ENCODE measurements at places on chromosomes 2 and 18. TPM values are rescaled to one million over a fixed set of nuclear protein-coding genes. Genes with fewer than 3 reads are reported as not detected.

Gene ACADL
- total RNA-seq: 3.9 TPM

Gene ICA1L
- total RNA-seq: 21.7 TPM

Gene VIT
- 13.2 TPM for total RNA-seq

Gene IHH
- total RNA-seq: not detected

Gene TUBA4A
- 109 TPM for total RNA-seq

Gene RAX
- not detected for total RNA-seq

Gene SLC9A4
- not detected for total RNA-seq

Gene ZNF385B
- total RNA-seq: 5.6 TPM

Gene DYNAP
- total RNA-seq: not detected

Gene ELAC1
- total RNA-seq: 3.9 TPM

Gene DUSP2
- total RNA-seq: 2.5 TPM

Gene PPM1G
- total RNA-seq: 48.3 TPM

Measured in sigmoid colon (tissue), 7 donors.